ENCODE measurements at places on chromosomes 11 and 22.

DNA sequence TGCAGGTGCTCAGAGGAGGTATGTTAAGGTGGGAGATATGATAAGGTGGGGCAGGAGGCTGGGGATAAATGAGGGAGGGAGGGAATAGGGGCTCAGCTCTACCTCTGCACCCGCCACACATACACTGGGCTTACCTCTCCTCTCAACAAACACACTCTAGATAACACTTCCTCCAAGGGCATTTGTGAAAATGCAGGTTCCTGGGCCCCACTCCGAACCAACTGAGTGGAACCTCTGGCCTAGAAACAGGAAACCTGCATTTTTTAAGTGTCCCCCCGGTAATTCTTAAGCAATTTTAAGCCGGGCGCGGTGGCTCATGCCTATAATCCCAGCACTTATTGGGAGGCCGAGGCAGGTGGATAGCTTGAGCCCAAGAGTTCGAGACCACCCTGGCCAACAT is 46.5 kb upstream of the CD5 start:
- no peak for DNase-seq

- no peak for DNase-seq
These were observed 24.8 kb upstream of the CLDN5 start for GRCh38 chr22:19548964-19549363.

DNA sequence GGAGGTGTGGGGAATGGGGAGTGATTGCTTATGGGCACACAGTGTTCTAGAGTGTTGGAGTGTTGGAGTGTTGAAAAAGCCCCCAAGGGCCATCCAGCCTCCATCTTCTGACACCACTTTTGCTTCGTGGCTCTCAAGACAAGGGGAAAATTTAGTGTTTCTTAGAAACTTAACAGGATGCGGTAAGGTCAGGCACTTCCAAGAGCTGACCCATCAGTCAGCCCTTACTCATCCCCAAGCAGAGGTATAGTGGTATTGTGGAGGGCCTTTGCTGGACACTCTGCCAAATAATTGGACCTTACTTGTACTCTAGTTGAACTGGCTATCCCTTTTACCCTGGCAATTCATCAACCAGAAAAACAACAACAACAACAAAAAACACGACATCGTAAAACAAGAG is 14.8 kb upstream of the ALDH3B2 start:
- DNase-seq: no peak

- no peak for DNase-seq
These were observed 403.2 kb upstream of the DDI1 start for GRCh38 chr11:103633068-103633788.

GRCh38 chr22:36009085-36009484 is 19.5 kb downstream of the RBFOX2 start:
- DNase-seq: no peak

DNA sequence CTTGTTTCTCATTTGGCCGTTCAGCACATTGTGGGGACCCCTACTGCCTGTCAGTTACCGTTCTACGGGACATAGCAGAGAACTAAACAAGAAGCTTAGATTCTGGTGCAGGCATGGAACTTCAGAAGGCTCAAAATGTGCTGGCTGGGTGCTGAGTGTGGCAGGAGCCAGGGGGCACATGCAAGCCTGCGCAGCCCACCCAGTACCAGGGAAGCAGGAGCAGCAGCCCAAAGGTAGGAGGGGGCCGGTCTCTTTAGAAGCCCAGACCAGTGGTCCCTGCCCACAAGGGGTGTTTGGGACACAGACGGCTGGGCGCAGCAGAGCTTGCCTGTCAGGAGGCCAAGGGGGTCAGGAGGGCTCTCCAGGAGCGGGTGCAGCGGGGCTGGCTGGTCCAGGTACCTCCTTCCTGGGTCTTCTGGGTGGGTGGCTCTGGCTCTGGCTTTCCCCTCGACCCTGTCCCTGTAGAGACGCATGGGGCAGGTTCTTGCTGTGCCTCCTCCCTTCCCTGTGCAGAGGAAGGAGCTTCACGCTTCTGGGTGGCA is 2.2 kb downstream of the PTDSS2 start:
- DNase-seq: no peak

DNA sequence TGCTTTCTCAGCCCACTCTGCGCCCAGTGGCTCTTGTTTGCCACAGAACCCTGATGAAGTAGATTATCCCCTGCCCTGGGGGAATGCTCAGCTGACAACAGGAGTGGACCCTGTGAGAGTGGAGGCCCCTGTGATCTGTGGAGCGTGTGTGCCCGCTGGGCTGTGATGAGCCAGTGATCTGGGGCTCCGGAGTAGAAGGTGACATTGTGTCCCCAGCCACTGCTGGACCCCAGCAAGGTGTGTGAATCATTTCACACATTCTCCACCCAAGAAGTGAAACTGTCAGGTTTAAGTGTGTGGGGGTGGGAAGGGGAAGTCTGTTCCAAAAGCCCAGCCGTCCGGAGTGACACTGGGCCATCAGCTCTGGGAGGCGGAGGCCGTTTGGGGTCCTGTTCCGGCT is 33.1 kb upstream of the GRAMD4 start:
- no peak for DNase-seq

DNA sequence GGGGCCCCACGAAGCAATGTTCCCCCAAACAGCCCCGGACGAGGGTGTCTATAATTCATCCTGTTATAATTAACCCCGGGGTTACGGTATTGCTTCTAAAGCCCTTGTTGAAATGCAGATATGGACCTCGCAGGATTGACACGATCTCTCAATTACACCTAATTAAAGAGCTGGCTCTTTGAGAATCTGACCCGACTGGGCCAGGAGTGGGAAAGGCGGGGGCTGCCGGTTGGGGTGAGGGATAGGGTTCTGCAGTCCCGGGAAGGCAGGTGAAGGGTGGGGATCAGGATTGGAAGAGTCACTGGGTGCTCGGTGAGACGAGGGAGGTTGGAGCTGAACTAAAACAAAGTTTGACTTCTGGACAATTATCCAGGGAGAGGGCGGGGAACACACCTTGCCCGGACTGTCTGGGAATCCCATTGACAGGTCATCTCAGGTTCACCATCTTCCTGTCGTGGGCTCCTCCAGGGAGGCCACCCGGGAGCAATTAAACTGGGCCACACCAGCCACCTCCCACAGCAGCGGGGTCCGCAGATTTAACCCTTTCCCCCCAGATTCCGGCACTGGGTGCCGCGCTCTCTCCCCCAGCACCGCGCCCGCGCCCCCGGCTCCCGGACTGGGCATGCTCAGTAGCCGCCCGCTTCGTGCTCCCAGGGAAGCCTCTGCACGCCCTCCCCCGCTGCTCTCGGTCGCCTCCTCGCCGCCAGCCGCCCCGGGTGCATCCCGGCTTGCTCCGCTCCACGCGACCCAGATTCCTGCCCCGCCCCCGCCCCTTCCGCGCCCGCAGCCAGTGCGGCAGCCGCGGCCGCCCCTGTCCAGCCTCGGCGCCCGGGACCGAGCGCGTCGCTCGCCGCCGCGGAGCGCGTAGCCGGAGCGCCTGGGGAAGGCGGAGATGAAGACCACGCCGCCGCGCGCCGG is at the start of gene ELMOD1:
TSS of gene ELMOD1 (plus strand) at position 688 of the 918 bp plus-strand sequence. CDS start 27,043 bp downstream, outside the sequence.
- DNase-seq: peak; percentile 13
